A549 treated with AZD2906 at 1 μM for 4 hours (cell line): ENCODE measurements at places on chromosomes 4 and X. TPM values are rescaled to one million over a fixed set of nuclear protein-coding genes. Genes with fewer than 3 reads are reported as not detected.

Gene SPANXA1
- 0.17 to 0.24 TPM in 2 of 5 replicates, not detected in the others for total RNA-seq

Gene STARD8
- 1.0 to 1.8 TPM (median 1.5 TPM) in 5 replicates for total RNA-seq

Gene CISD2
- 38.1 to 40.9 TPM (median 39.7 TPM) in 5 replicates for total RNA-seq

Gene ARL9
- total RNA-seq: 0.06 to 0.07 TPM in 2 of 5 replicates, not detected in the others

Gene RTL3
- total RNA-seq: 0.09 to 0.33 TPM (median 0.14 TPM) in 5 replicates

Gene IL2
- total RNA-seq: not detected in 5 replicates

Gene OPRPN
- total RNA-seq: not detected in 5 replicates

Gene SH3D19
- total RNA-seq: 20.2 to 24.5 TPM (median 22.1 TPM) in 5 replicates

Gene PGAM4
- total RNA-seq: 0.12 to 0.77 TPM (median 0.30 TPM) in 5 replicates

Gene PRICKLE3
- total RNA-seq: 11.8 to 18.5 TPM (median 16.8 TPM) in 5 replicates

Gene RENBP
- 0.09 to 0.20 TPM (median 0.10 TPM) in 5 replicates for total RNA-seq

Gene CSAG1
- total RNA-seq: 0.18 to 0.46 TPM (median 0.24 TPM) in 5 replicates

Gene SOWAHB
- total RNA-seq: 0.02 to 0.05 TPM (median 0.03 TPM) in 5 replicates

Gene ARSD
- 12.4 to 15.7 TPM (median 12.8 TPM) in 5 replicates for total RNA-seq

Gene IGSF1
- 0.26 to 0.32 TPM (median 0.27 TPM) in 5 replicates for total RNA-seq

Gene GPR34
- 0.05 to 0.14 TPM (median 0.07 TPM) in 3 of 5 replicates, not detected in the others for total RNA-seq

Gene PITX2
- total RNA-seq: 0.63 to 0.86 TPM (median 0.70 TPM) in 5 replicates

Gene XAGE1A
- 11.6 to 46.7 TPM (median 25.2 TPM) in 5 replicates for total RNA-seq

Gene GIMD1
- not detected in 5 replicates for total RNA-seq

Gene MAGEA12
- 0.06 to 0.29 TPM (median 0.15 TPM) in 5 replicates for total RNA-seq

Gene SFRP2
- total RNA-seq: 0.03 TPM in 2 of 5 replicates, not detected in the others

Gene LRRC66
- total RNA-seq: 0.06 to 0.18 TPM (median 0.10 TPM) in 5 replicates

Gene GSPT2
- 7.5 to 9.9 TPM (median 8.4 TPM) in 5 replicates for total RNA-seq

Gene ATP2B3
- total RNA-seq: 0.07 to 0.18 TPM (median 0.09 TPM) in 5 replicates

Gene RTL9
- total RNA-seq: 0.05 to 0.16 TPM (median 0.11 TPM) in 5 replicates

Gene CPEB2
- total RNA-seq: 6.1 to 7.9 TPM (median 6.9 TPM) in 5 replicates

Gene DIPK2B
- total RNA-seq: not detected in 5 replicates

Gene PDZD4
- total RNA-seq: 3.0 to 3.7 TPM (median 3.5 TPM) in 5 replicates

Gene ABCB7
- total RNA-seq: 13.5 to 16.4 TPM (median 15.0 TPM) in 5 replicates

Gene USP26
- not detected in 5 replicates for total RNA-seq

Gene CYSLTR1
- total RNA-seq: not detected in 5 replicates
